ENCODE measurements at places on chromosomes 7 and 10.

- DNase-seq, result no peak
Measured at GRCh38 chr10:66990143-66990830, 64.5 kb downstream of the LRRTM3 start.

DNA sequence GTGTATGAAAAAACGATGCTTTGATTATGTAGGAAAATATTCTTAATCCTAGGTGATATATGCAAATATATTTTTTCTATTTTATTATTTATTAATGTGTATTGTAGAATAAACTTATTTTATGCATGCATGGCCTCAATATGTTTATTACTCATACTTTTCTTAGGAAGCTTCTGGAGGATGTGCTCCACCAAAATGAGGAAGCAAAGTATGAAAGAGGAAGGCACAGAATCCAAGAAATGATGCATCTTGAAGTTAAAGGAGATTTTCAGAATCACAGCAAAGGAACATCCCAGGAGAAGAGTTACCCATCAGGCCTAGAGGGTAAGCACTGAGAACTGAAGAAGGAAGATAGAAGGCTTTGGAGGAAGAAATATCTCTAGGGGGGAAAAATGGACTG lies 35.0 kb upstream of the MRPS16 start:
- DNase-seq, result no peak

- DNase-seq, result no peak
Measured at GRCh38 chr10:114708717-114709335, 50.8 kb upstream of the ABLIM1 start.

GRCh38 chr7:77199013-77199966 lies at the start of gene FGL2:
FGL2 (minus strand) TSS chr7:77199819; CDS start chr7:77199793, 26 bp downstream.
- DNase-seq, result peak; percentile 2

DNA sequence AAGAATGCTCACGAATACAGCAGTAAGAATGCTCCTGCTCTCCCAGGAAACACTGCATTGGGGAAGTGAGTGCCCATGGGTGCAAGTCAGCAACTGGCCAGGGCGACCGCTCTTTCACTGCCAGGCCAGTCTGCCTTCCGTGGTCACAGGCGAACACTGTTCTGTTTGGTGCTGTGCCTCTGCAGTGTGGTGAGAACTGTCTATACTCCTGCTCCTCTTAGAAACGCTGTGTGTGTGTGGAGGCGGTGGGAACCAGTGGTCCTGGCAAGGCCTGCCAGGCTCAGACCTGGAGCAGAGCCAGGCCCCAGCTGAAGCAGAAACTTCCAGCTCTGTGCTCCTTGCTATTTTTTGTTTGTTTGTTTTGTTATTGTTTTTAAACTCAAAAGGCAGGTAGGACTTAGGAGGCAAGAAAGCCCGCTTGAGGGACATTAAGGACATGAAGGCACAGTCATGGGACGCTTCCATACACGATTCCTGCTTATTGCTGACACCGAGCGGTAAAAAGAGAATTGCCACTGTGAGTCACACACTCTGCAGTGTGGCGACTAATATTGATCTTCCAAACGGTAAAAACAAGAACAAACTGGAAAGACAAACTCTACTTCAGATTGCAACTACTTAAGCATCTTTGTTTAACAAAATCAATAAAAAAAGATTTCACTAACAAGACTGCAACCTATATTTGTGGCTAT lies 430.8 kb downstream of the DNAJB6 start:
- no peak for DNase-seq

- no peak for DNase-seq
Measured at GRCh38 chr10:49257626-49258349, 41.2 kb upstream of the C10orf71 start.

GRCh38 chr10:118047157-118047719 lies 497 bp upstream of the RAB11FIP2 start:
- no peak for DNase-seq

GRCh38 chr10:71447676-71448075 lies 51.0 kb downstream of the CDH23 start:
- no peak for DNase-seq

DNA sequence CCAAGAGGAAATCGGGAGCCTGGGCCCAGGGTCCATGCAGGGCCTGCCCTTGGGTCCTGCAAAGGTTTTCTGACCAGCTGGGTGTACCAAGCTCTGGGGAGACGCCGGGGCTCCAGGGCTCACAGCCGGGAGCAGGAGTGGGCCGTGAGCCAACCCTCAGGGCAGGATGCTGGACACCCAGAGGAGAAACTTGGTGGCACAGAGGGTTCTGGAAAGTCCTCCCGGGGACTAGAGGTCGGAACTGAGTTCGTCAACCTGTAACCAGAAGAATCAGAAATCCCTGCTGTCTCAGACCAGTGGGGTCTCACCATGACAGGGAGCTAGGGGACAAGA lies 29.2 kb upstream of the PPP2R2D start:
- DNase-seq, result no peak

GRCh38 chr7:116455009-116455408 lies 44.5 kb upstream of the CAV2 start:
- no peak for DNase-seq

GRCh38 chr10:125122566-125122965 lies 37.8 kb downstream of the CTBP2 start:
- no peak for DNase-seq

DNA sequence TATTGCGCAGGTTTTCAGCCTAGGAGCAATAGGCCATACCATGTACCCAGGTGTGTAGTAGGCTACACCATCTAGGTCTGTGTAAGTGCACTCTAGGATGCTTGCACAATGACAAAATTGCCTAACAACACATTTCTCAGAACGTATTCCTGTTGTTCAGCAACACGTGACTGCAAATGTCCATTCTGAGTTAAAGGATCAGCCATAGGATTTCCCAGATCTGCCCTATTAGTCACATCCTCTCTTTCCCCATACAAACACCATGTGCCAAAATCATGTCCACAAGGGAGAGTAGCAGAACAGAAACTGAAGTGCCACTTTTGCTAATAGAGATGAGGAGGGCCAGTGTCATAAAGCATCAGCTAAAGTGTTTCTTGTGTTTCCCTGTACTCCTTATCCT lies 42.6 kb upstream of the AMPH start:
- no peak for DNase-seq

DNA sequence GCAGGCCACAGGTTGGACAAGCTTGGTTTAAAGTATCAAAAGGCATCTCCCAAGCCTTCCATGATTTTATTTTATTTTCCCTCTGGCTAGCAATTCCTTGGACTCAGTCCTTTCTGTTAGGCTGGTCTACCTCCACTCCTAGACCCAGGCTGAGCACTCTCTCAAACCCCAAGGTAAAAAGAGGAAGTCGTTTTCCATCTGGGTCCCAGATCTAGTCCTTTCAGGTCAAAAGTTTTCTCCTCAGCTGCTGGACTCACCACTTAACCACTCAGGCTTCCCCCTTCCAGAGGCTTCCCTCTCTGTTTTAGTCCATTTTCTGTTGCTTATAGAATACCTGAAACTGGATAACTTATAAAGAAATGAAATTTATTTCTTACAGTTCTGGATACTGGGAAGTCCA lies 252.3 kb upstream of the MKLN1 start:
- no peak for DNase-seq

DNA sequence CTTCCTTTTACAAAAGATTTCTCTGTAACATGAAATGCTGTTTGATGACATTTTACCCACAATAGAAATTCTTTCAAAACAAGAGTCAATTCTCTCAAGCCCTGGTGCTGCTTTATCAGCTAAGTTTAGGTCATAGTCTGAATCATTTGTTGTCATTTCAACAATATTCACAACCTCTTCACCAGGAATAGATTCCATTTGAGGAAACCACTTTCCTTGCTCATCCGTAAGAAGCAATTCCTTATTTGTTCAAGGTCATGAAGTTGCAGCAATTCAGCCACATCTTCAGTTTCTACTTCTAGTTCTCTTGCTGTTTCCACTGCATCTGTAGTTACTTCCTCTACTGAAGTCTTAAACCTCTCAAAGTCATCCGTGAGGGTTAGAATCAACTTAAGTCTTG lies 315.3 kb downstream of the TYW1 start:
- no peak for DNase-seq

DNA sequence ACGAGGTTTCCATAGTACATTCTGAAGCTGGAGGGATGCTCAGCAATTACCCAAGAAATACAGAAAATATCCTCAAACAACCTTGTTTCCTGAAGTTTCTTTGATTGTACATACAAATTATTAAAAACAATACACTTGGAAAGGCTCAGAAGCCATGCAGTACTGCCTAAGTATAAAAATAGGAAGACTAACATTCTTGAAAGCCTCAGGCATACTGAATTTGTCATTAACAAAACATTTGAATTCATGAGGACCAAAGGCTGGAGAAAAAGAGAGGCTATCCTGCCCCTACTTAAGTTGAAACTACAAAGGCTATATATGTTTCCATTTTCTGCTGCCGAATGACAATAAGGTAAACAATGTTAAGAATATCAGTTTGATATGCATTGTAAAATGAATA lies 54.3 kb upstream of the SGCE start:
- no peak for DNase-seq

DNA sequence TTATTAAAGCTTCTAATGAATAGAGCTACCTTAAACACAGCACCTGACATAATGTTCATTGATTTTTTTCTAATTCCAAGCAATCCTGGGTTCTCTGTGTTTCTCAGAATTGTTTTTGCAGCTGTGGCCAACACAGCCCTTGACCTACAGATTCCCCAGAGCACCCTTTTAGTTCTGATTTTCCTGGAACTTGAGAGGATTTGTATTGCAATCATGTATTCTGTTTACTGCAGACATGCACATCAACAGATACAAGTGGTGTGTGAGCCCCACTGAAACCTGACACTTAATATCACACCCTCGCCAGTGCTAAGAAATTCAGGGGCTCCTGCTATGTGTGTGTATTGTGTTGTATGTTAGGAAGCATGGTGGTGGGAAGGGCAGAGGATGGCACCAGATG lies 344.2 kb upstream of the POM121L12 start:
- no peak for DNase-seq

- no peak for DNase-seq
Measured at GRCh38 chr10:17237915-17238444, 9.9 kb downstream of the VIM start.

- DNase-seq, result no peak
Measured at GRCh38 chr7:975702-976473, 539 bp upstream of the COX19 start.

DNA sequence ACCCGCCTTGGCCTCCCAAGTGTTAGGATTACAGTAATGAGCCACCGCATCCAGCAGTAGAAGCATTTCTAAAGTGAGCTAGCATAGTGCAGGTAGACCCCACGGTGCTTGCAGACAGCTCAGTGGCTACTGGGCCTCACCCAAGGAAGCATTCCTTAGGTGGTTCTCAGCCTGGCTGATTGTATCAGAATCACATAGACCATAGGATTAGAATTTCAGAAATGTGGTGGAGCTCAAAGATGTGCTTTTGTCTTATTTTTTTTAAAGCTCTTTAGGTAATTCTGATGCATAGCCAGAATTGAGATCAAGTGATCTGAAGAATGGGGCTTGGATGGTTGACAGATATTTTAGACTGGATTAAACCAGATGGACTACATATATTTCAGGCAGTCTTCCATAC lies 10.9 kb downstream of the ANLN start:
- no peak for DNase-seq

- DNase-seq, result no peak
Measured at GRCh38 chr10:98217801-98218200, 50.2 kb downstream of the LOXL4 start.

GRCh38 chr10:2948127-2948854 lies 119.1 kb upstream of the PFKP start:
- no peak for DNase-seq

GRCh38 chr10:7202793-7203355 lies 208.0 kb downstream of the SFMBT2 start:
- no peak for DNase-seq
